Body of pancreas (tissue), 4 donors: ENCODE measurements at places on chromosomes 1 and 21.

GRCh38 chr1:235502601-235503402 lies 1.4 kb downstream of the B3GALNT2 start:
- DNase-seq: no peak

- DNase-seq: no peak
Measured at GRCh38 chr1:201026234-201026633, 2.7 kb upstream of the KIF21B start.

DNA sequence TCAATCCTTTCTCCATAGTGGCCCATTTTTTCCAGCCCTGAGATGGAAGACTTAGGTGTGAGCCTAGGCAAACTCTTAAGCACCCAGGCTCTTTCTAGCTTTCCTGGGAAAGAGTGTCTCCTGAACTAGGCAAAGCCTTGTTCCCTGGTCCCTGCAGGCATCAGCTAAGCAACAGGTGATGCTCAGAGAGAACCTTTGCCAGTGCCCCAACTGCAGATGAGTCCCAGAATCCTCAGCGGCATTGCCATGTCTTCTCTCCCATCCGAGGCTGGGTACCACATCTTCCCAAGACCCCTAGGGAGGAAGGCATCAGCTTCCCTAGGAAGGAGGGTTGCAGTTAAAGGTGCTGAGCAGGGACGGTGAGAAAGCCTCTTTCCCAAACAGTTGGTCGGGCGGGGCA lies 8.2 kb upstream of the VSIG8 start:
- DNase-seq: no peak

DNA sequence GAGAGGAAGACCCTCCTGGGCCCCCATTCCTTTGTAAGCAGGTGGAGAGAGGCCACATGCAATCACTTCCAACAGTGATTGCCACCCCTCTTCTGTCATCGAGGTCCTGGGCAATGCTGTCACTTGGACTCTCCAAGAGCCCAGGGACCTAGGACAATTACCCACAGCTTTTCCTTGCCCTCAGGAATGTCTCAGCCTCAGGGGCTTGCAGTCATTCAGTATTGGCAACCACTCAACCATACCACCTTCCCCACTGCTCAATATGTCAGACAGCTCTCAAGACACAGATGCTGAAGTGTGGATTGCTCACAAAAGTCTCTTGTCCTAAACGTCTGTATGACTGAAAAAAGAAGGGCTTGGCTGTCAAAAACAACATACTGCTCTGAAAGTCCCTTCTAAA lies 87.8 kb downstream of the PTPN14 start:
- DNase-seq: no peak

GRCh38 chr1:61050541-61051442 lies 31.6 kb upstream of the NFIA start:
- DNase-seq: peak; percentile 66

DNA sequence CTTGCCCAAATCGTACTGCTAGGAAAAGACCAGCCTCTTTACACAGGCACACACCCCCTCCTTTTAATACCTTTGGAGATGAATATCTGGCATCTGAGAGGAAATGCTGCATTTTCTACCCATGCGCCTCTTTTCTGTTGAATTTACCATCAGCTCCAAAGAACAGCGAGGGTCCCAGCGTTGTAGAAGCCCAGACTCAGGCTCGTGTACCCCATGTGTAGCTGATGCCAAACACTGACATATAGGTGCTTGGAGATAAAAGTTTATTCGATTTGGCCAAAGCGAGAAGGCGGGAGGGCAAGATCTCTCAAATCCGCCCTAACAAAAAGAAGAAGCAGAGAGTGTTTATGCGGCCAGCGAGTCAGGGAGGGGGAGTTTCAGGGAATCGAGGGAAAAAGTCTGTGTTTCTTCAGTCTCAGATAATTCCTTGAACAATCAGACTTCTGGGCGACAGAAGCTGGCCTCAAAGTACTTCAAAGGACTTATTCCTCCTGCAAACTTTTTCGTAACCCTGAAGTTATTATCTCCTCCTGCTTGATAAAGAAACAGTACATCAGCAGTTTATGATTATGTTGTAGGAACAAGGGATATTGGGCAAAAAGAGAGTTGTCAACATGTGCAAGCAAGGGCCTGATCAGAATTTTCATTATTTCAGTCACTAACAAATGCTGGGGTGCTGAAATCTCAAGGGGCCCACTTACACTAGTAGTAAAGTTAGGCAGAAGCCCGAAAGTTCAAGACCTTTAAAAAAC lies 642 bp upstream of the CREG1 start:
- DNase-seq: no peak

DNA sequence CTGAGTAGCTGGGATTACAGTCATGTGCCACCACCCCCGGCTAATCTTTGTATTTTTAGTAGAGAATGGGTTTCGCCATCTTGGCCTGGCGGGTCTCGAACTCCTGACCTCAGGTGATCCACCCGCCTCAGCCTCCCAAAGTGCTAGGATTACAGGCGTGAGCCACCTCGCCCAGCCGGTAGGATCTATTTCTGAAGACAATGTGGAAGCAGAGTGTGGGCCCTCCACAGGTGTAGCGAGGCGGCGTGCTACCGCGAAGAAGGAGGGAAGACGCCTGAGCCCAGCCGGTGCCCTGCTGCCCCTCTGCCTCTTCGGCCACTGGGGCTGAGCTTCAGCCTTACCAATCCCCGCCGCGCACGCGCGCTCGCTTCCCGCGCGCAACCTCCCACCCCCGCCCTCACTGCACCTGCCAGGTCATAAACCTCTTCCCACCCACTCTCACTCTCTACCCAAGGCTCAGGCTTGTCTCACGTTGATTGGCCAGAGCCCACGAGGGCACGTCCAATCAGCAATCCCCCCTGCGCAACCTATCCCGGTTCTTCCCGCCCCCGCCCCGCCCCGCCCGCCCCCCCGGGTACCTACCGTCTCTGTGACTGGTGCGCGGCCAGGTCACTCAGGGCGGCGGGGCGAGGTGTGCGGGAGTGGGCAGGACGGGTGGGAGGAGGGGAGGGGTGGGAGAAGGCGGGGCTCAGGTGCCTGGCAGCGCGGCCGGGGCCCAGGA lies 409 bp upstream of the HOOK1 start:
- peak; percentile 97 for DNase-seq

- no peak for DNase-seq
Measured at GRCh38 chr1:6461538-6462411, 4.2 kb downstream of the TNFRSF25 start.

- no peak for DNase-seq
Measured at GRCh38 chr1:91864017-91864700, 21.8 kb downstream of the TGFBR3 start.

- no peak for DNase-seq
Measured at GRCh38 chr1:180956028-180956640, 43.4 kb downstream of the KIAA1614 start.

DNA sequence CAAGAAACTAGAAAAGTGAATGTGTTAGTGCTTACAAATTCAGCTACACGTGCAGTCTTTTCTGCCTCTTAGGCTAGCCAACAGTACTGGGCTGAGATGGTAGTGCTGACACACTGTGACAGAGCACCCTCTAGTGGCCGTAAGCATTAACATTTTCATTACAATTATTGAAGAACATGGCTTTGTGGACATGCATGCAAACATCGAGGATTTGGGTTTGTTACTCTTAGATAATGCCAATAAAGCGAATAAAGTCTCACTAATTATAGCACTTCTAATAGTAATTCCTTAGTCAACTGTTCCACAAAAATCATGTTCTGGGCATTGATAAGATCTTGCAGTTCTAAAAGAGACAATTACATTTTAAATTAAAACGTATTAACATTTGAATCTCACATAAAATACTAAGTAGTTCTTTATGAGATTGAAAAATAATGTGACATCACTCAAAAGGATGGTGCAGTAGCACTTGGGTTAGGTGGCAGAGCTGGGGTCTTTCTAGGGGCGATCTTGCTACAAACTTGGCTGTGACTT lies 47.1 kb downstream of the MYSM1 start:
- peak; percentile 82 for DNase-seq

- DNase-seq: peak; percentile 77
Measured at GRCh38 chr1:168136709-168137514, at the start of gene GPR161. Gene GPR161 (minus strand): TSS chr1:168136930. CDS start chr1:168104850, 32,080 bp downstream.

GRCh38 chr1:32186077-32186476 lies 6.6 kb downstream of the TXLNA start:
- no peak for DNase-seq

GRCh38 chr1:200351826-200352549 lies 57.8 kb downstream of the ZNF281 start:
- DNase-seq: no peak

DNA sequence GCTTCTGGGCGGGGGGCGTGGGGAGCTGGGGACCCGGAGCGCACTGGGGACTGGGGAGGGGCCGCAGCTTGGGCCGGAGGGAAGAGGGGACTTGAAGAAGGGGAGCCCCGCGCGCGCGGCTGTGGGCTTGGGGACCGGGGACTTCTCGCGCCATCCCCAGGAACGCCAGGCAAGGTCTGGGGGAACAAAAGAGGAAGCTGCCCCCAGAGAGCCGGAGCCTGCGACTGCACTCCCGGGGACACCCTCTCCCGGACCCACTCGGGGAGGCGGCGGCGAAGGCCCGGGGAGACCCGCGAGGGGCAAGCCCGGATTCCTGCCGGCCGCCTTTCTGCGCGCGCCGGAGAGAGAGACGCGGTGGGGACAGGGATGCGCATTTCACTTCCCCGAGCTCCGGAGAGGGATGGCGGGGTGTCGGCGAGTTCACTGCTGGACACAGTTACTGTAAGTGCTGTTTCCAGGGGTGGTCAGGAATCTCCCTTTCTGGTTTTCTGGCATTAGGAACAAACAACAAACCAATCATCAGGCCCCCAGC lies 732 bp downstream of the ABCG1 start:
- DNase-seq: no peak

- no peak for DNase-seq
Measured at GRCh38 chr1:96487394-96487793, 234.2 kb upstream of the PTBP2 start.

DNA sequence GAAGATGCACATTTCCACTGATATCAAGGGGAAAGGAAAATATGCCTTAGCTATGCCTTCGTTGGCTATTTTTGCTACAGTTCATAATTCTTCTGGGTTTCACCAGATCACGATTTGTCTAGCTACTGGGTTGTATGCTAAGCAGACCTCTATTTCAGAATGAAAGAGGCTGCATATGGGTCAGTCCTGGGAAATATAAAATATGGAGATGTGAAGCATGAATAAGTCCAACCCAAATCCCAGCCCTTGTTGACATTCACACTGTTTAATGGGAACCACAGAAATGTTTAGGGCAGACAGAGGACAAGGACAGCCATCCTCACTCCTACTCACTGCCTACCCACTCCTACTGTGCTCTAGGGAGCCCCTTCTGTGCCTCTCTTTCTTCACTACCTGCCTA lies 343.2 kb upstream of the CAMK1G start:
- DNase-seq: no peak

DNA sequence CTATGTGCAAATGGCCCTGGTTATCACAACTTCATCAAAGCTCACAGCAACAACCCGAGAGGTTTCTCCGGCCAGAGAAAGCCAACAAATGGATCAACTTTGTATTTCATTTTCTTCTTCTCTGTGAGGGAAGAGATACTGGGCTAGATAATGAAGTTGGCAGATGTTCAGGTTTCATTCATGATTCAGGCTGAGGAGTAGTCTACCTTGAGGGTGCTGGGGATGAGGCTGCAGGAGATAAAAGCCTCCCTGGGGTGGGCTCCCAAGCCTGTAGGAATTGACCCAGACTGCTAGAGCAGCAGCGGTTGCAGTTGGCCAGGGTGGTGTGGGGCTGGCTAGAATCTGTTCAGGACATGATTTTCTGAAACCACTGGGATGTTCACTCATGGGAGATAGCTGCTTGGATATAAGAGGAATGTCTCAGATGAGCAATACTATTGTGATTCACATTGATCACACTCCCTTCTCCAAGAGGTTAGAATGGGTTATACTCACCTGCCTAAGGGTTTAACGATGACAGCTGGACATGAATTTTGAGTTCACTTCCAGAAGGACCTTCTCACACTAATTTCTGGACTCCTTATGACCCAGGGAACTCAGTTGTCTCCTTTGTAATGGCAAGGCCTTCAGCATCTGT lies 64.0 kb downstream of the SYT6 start:
- DNase-seq: no peak

DNA sequence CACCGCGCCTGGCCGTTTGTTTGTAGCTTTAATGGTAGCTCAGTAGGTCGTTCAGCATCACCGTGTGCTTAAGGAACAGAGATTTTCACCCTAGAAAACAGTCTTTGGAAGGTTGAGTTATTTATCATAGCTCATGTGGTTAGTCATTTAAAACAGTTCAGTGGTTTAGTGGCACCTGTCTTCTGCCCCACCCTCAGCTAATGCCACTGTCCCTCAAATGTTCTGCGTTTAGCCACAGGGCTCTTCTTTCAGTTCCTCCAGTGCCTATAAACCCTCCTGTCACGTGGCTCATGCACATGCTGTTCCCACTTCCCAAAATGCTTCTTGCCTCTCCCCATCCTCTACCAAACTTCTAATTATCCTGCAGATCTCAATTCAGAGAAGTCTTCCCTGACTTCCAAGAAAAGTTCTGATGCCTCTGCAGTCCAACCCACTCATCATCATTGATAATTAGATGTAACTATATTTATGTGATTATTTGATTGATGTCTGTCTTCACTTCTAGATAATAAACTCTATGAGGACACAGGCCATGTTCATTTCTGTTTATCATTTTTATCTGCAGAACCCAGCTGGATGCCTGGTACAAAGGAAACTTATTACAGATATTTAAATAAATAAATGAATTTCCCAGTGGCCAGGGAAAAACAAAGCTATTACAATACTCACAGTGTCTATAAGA lies 14.4 kb upstream of the DIPK1A start:
- no peak for DNase-seq

- peak; percentile 97 for DNase-seq
Measured at GRCh38 chr1:244862699-244863490, 1.4 kb downstream of the HNRNPU start.

DNA sequence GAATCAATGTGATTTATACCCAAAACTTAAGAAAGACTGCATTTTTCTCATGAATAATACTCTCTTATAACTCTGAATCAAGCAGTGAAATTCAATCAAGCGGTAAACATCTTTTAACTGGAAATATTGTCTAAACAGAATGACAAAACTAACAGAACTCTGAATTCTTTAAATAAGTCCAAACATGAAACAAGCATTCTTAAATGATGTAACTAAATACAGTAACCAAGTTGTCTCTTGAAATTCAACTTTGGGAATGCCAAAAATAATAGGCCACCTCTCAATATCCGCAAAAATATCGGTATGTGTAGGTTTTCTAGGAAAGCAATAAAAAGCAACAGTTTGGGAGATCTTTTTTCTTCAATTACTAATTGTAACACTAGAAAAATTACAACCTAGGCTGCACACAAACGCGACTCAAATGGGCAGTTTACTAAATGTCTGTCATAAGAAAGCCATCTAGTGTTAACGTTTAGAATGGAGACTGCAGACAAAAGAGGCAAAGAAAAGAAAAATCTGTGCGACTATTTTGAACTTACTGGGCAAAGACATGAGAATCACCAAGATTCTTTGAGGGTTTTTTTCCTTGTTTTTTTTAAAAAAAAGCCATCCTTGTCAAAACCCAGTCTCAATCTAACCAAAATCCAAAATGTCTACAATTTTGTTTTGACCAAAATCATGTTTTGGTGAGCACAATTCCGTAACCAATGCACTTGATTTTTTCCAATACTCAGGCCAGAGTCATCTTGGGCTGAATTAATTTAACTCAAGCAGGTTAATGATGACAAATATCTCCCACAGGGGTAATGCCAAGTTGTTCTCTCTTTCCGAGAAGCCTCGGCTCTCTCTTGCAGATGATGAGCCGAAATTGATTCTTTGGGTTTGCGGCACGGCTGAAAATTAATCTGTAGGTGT lies 1.3 kb downstream of the SIPA1L2 start:
- no peak for DNase-seq

GRCh38 chr1:53066488-53066887 lies 4.5 kb downstream of the PODN start:
- DNase-seq: no peak
